ENCODE measurements at places on chromosomes 3 and 15.
A peak's percentile ranks its signal among the peaks of the same experiment; 100 is the strongest.

- DNase-seq = no peak
Observed at GRCh38 chr3:176296066-176296597, 901.1 kb downstream of the TBL1XR1 start.

GRCh38 chr3:55531321-55531720, 44.2 kb upstream of the WNT5A start:
- DNase-seq = no peak

GRCh38 chr3:60577601-60578000, 673.7 kb downstream of the FHIT start:
- no peak for DNase-seq

DNA sequence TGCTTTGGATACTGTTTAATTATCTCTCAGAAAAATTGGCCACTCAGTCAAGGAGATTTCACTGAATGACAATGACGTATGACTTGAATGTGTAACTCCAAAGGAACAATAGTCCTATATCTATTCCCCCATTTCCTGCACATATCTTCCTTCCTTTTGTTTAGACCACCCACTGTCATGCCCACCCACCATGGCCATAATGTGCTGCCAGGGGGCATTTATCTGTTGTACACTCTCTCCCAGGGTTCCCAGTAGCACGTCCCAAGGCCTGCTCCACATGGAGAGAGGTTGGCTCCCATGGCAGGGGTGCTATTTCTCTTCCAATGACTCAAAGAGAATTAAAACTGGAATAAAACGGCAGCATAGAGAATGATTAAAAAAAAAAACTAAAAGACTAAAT, 36.8 kb upstream of the CTNNB1 start:
- DNase-seq = no peak

- DNase-seq = no peak
Observed at GRCh38 chr3:141754032-141754431, 9.2 kb upstream of the GRK7 start.

DNA sequence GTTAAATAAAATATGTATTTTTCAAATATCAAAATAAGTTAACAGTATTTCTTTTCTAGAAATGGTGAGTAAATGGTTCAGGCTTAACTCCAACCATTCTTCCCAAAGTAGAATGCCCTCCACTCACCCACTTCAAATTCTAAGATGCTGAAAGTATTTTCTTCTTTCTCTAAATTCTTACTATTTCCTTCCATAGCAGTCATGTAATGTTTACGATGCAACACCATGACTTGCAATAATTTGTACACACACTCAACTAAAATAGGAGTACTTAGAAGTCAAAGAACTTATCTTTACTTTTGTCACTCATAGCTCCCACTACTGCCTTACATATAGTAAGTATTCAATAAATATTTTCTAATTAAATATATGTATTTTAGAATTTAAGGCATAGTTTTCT, 65.0 kb downstream of the AQR start:
- DNase-seq = no peak

DNA sequence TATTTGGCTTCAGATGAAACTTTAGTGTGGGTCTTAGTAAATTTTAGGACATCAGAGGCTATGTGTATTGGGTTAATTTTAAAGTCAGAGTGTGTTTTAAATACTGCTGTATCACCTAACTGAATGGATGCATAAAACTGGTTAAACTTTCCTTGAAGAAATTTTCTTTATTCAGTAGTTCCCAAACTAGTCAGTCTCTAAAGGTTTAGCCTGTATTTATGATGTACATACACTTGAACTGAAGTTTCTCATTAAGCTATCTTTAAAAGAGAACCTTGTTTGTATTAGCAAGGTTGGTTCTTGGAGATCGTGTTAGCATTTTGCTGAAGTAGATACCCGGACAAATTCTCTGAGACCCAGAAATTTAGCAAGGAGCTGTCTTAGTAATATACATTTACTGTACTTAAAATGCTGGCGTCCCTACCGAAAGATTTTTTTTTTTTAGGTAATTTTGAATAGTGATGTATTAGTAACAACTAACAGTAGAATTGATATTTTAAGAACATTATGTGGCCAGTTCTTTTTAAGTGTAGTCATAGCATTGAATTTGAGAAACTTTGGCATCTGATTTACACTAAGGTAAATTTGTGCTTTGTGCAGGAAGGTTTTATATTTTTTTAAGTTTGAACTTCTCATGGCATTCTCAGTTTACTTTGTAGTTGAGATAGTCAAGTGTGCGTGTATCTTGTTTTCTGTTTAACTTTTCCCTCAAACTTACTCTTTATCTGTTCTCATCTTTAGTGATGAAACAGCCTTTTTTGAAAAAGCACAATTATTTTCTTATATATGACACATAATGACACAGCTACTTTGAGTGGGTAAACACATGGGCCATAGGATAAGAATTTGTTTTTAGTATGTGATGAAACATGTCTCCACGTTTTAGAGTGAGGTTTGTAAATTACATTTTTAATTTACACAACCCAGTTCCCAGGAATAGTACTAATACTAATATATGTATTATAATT, 2.9 kb downstream of the DIPK2A start:
- no peak for DNase-seq

DNA sequence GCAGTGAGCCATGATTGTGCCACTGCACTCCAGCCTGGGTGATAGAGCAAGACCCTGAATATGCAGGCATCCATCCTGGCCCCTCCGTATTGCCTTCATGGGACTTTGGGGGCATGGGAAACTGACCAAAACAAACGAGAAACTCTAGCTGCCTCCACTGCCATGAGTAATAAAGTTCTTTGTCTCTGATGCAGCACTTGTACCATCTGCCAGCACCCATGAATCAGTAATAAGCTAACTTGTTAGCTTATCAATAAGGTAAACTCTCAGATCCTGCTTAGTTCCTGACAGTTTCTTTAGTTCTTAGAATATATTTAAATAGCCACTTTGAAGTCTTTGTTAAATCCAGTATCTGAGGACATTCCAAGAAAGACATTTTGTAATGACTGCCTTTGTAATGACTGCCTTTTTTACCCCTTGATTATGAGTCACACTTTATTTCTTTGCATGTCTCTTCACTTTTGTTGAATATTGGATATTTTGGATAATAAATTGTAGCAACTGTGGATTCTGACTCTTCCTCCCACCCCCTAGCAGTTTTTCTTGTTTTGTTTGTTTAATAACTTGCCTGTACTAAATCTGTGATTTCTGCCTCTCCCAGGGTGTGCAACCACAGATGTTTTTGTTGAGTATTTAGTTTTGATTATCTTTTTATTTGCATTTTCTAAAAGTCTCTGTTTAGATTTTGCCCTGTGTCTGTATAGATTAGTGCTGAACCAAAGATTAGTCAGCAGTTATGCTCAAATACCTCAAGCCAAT, 136.9 kb downstream of the HCN4 start:
- no peak for DNase-seq

- no peak for DNase-seq
Observed at GRCh38 chr3:43079536-43080332, 26.1 kb downstream of the POMGNT2 start.

- peak; percentile 46 for DNase-seq
Observed at GRCh38 chr15:33968224-33968623, at the start of gene CHRM5. Gene CHRM5 (plus strand): TSS chr15:33968497. CDS start chr15:34062718, 94,221 bp downstream.

- DNase-seq = no peak
Observed at GRCh38 chr3:176415661-176416295, 781.5 kb downstream of the TBL1XR1 start.

DNA sequence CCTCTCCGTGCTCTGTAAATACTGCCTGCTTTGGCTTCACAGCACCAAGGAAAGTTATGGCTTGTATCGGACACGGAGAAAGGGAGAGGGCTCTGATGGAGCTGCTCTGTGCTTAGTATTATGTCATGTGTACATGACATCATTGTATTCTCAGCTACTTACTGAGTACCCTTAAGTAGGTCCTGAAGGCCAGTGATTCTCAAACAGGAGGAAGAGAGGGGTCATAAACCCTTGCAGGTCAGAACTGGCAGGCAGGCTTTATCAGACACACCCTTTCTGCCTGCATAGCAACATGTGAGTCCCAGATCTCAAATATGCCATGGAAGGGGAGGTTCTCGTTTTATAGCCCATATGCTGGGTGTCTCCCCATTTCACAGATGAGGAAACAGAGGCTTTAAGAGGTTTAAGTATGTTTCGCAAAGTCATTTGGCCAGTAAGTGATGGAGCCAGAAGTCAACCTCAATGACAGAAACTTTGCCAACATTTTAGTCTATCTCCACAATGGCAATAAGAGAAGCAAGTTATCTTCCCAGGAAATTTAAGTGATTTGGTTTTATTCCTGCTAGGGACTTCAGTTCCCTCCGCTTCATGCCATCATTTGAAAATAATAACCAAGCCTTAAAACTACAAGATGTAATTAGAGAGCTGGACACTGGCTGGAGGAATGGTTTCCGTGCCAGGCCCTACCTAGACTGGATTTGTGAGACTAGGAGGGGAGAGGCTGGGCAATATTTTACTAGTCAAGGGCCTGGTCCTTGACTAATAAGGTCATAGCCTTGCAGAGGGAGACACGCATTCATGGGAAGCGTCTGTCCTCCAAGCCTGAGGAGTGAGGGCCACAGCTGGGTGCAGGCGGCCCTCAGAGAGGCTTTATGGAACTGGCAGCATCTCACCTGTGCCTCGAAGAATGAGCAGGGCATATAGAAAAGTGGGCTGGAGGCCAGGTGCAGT, 133.0 kb downstream of the XXYLT1 start:
- DNase-seq = no peak

DNA sequence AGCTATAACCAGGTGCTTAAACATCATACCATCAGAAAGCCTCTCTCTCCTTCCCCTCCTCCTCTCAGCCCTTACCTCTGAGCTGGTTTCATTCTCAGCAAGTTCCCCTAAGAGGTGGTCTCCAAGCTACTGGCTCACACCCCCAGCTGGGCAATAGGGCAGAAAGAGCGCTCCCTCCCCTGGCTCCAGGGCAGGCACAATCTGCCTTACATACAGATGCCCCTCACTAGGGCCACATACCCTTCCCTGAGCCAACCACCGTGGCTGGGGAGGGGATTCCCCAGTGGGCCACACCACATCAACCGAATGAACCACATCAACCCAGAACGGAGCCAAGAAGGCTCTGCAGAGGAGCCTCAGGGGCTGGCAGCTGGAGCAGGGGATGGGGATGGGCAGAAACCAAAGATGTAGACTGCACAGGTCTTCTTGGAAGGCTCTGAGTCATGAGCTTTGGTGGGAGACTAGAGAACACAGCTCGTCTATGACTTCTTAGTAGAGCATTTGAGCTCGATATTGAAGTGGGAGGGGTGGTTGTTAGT, 4.6 kb upstream of the FBLN2 start:
- DNase-seq = no peak

DNA sequence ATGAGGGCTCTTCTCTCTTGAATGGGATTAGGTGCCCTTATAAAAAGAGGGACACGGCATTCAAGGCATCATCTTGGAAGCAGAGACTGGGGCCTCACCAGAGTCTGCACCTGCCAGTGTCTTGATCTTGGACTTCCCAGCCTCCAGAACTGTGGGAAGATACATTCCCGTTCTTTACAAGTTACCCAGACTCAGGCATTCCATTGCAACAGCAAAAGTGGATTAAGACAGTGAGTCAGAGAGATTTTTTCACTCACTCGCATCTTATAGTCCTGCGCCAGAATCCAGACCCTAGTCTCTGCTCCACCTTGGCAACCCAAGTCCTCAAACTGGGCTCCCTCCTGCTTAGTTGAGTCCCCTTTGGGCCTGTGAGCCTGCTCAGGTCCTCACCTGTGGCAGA, 2.7 kb downstream of the LCTL start:
- DNase-seq = no peak

DNA sequence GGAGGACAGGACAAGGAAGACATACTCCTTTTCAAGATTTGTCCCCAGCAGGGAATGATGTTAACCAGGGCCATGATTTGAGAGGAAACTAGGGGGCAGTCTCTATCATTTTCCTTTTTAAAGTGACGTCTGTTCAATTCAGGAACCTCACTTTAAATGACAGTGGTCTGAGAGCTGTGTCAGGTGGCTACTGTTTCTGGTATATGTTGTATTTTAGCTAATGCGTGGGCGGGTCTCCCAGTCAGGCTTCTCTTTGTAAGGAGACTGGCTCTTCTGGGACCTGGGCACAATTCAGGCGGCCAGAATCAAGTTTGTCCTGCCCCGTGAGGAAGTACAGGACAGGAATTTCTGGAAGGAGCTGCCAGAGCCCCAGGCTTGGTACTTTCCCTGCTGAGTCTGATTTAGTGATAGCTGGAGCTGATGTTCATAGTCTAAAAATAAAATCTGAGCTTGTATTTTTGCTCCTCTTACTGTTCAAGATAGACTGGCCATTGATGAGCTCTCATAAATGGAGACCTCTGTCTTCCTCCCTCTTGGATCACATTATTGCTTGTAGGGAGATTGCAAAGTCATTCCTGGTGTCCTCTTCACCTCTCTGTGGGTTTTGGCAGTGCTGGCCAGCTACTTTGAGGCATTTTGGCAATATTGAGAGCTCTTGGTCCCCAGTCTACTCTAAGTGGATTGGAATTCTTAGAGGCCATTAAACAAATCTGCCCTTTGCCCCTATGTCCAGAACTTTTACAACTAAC, 25.6 kb downstream of the SQOR start:
- no peak for DNase-seq

DNA sequence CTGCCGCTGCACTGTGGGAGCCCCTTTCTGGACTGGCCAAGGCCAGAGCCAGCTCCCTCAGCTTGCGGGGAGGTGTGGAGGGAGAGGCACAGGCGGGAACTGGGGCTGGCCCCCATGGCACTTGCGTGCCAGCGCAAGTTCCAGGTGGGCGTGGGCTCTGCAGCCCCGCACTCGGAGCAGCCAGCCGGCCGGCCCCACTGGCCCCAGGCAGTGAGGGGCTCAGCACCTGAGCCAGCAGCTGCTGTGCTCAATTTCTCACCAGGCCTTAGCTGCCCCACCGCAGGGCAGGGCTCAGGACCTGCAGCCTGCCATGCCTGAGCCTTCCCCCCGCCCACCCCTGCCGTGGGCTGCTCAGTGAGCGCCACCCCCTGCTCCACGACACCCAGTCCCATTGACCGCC, 4.6 kb upstream of the GPR156 start:
- DNase-seq = no peak

GRCh38 chr15:42032376-42033213, 11.8 kb upstream of the PLA2G4E start:
- no peak for DNase-seq

DNA sequence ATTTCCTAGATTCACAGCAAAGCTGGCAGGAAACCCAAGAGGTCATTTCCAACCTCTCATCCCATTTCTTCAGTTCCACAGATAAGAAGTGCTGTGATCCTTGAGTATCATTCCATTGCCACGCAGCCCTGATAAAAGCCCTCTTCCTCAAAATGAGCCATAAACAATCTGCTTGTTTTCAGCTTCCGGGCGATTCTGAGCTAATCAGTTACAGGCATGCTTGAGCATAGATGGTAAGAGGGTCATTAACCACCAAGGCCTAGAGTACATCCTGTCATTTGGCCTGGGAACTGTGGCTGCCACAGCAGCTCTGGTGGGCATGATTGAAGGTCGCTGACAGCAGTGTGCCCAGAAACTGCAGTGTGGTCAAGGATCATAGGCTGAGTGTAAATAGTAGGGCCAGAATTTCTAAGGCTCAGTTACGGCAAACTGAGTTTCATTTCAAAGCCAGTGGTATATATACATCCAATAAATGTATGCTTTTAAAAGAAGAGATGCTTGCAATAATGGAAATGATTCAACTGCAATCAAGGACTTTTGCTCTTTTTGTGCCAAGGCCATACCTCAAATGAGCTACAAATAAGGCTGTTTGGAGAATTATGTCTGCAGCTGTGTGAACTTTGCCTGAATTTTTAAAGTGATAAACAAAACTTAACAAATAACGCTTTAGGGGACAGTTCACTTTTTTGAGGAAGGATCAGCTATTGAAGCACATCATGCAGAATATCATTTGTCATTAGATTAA, 47.3 kb downstream of the P3H2 start:
- no peak for DNase-seq

- no peak for DNase-seq
Observed at GRCh38 chr3:40120067-40120692, 189.3 kb upstream of the EIF1B start.

GRCh38 chr3:37217098-37217849, 42.9 kb upstream of the LRRFIP2 start:
- no peak for DNase-seq

Data from NCI-H2081 (cell line).